ENCODE measurements at places on chromosomes 3 and 15. TPM values are rescaled to one million over a fixed set of nuclear protein-coding genes. Genes with fewer than 3 reads are reported as not detected.

- peak; percentile 88 for DNase-seq
Observed at GRCh38 chr15:82530606-82531379, 9.5 kb downstream of the RPS17 start.

GRCh38 chr3:46062679-46063078 is 35.4 kb upstream of the XCR1 start:
- DNase-seq = no peak

The CCDC9B gene
- 23.9 TPM for total RNA-seq

- no peak for DNase-seq
Observed at GRCh38 chr3:64244011-64244942, 19.0 kb upstream of the PRICKLE2 start.

DNA sequence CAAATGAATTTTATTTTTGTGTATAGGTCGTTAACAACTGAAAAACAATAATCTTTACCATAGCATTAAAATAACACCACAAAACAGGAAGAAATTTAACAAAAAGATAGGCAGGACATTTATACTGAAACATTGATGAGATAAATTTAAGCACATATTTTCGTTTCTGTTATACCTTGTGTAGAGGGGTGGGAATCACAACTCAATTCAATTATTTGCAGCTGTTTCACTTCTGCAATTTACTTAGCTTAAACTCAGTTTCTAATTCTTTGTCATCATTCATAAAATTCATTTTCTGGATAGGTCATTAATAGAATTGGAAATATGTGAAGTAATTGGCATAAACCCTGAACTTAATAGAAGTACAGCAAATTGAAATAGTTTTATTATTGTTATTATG is 42.3 kb downstream of the TP63 start:
- no peak for DNase-seq

DNA sequence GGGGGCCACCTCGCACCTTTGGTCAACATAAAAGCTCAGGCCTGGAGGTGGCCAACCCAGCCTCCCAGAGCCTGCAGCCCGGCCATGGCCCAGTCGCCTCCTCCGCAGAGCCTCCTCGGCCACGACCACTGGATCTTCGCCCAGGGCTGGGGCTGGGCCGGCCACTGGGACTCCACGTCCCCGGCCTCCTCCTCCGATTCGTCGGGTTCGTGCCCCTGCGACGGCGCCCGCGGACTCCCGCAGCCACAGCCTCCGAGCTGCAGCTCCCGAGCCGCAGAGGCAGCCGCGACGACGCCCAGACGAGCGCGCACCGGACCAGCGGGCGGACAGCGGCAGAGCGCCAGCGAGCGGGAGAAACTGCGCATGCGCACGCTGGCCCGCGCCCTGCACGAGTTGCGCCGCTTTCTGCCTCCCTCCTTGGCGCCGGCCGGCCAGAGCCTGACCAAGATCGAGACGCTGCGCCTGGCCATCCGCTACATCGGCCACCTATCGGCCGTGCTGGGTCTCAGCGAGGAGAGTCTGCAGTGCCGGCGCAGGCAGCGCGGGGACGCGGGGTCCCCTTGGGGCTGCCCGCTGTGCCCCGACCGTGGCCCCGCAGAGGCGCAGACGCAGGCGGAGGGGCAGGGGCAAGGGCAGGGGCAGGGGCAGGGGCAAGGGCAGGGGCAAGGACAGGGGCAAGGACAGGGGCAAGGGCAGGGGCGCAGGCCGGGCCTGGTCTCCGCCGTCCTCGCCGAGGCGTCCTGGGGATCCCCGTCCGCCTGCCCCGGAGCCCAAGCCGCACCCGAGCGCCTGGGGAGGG is at the start of gene MESP2:
Gene MESP2, plus strand, starts transcription at position 59 of the 799 bp plus-strand sequence. Its CDS starts 26 bp downstream, at position 85.
- peak; percentile 98 for DNase-seq

- DNase-seq = no peak
Observed at GRCh38 chr3:33729993-33730392, 11.9 kb upstream of the CLASP2 start.

DNA sequence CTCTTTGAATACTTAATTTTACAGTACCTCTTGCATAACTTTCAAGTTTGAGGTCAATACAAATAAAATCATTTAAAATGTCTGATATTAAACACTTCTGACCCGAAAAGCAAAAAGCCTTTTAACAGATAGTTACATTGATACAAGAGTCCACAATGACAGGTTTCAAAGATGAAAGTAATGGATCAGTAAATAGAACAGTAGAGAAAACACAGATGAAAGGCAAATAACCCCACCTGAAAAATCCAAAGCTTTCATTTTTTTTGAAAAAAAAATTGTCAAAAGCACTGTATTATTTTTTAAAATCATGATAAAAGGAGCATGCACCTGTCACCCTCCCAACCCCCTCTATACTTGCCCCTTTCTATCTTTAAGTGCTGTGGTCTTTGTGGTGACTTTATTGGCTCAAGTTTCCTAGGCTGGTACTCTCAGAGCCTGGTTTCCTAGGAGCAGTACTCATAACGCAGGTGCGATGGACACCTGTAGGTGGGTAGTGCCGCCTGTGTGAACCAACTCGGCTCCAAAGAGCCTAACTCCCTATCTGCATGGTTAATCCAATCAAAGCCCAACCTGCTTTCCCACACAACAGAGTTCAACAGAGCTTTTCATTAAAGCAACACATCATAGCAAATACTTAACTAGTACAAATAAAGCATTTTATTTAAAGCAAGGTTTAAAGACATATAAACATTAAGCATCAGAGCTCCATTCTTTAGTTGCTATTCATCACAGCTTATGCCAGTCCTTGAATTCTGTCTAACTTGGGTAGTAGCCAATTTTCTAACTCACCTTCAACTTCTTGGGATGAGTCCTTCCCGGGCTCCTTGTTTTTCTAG is 32.2 kb downstream of the LIPC start:
- DNase-seq = no peak

- no peak for DNase-seq
Observed at GRCh38 chr3:138717348-138717747, 108.8 kb downstream of the FAIM start.

DNA sequence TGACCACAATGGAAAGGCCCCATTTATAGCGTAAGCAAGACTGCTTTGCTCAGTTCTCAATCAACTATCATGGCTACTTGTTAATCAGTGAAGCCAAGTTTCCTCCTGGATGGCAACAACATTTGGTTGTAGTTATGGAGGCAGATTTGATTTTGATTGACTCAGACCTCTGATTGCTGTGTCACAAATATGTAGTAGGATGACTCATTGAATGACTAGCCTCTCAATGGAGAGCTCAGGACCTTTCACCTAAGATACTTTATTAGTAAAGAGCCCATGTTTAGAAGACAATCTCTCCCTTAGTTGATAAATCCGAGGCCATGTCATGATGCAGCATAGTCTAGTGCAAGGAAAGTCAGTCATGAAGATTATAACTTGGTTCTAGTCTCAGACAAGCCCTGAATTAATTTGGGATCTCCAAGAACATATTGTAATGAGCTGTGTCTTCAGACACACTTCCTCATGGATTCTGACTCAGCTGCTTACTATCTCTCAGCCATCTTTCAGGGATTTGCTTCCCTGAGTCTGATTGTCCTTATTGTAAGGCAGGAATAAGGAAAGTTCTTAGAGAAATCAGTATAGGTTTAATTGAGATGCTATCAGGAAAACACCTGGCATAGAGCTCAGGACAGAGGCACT is 397.4 kb upstream of the TMCO5A start:
- no peak for DNase-seq

DNA sequence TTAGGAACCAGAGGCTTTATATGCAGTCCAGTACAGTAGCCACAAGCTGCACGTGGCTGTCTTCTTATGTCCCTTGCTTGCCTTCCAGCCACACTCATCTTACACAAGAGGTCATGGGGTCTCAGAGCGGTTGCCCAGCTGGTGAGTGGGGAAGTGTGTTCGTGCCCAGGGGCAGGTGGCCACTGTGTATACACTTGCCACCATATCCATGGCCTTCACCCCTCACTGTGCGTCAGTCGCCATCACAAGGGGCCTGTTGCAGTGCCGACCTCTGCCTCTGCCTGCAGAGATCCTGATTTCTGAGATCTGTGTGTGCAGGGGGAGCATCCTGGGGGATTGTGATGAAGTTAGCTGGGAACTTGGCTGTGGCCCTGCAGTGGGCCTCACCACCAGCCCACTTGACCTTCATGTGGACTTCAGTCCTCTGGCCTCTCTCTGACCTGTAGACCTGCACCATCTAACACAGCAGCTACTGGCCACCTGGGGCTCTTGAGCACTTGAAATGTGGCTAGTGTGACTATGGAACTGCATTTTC is 43.1 kb upstream of the SACM1L start:
- no peak for DNase-seq

DNA sequence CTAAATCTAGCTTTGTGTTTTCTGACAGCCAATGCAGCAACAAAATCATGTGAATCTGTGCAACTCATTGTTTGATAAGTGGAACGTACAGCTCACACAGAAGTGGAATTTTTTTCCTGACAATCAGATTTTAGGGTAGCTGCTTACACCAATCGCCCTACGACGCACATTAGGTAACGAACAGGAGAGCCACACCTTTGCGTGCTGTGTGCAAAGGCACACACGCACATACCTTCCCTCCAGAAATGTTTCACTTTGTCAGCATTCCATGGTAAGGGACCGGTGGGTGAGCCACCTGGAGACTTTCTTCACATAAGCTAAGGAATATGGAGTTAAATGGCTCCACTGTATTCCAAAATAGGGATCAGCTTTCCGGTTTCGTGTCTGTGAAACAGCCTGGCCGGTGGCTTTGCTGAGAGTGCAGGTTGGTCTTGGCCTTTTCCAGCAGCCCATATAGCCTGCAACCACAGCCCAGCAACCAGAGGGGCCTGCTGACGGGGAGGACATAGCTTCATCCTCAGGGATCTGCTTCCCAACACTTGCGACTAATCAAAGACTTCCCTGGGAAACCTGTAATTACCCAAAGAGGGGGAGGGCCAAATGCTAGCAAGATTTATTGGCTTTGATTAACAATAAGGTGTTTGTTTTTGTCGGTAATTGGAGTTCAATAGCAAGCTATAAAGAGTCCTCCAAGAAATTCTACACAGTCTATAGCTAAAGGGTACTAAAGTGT is 145.3 kb downstream of the ADAMTS17 start:
- peak; percentile 48 for DNase-seq

GRCh38 chr15:79373728-79374127 is 58.4 kb upstream of the MINAR1 start:
- no peak for DNase-seq

DNA sequence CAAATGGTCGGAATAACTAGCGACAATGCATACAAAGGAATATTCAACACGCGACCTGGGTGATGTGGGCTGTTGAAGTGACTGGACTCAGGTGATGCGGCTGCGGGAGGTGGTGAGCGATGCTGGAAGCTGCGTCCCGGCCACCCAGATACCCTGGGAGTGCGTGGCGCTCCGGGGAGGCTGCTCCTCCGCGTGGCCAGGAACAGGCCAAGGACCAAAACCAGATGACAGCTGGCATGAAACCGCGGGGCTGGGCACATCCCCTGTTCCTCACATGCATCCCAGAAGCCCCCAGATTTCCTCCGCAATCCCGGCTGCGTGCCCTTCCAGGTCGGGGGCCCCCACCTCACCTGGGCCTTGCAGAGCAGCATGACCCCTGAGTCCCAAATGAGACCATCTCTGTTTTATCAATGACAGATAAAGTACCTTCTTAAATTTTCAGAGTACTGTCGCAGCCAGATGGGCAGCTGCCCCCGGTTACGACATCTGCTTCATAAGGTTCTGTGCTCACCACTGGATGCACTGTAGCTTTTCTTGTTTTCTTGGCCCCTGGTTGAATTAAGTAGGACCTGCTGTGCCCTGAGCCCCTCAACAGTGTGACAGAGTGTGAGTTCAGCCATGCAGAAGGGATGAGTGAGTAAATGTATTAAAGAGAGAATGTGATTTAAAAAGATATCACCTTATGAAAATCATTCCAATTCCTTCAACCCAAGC is 278.2 kb downstream of the GABRG3 start:
- DNase-seq = no peak

DNA sequence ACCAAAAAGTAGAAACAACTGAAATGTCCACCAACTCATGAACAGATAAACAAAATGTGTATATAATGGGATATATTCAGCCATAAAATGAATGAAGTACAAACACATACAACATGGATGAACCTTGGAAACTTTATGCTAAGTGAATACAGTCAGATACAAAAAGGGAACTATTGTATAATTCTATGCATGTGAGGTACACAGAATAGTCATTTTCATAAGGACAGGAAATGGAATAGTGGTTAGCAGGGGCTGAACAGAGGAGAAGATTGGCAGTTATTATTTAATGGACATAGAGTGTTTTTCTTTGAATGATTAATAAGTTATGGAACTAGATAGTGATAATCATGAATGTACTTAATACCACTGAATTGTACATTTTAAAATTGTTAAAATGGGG is 20.0 kb upstream of the TRANK1 start:
- DNase-seq = no peak

The JAGN1 gene
- 21.8 TPM for total RNA-seq

GRCh38 chr15:39025321-39025720 is 460.7 kb upstream of the RASGRP1 start:
- peak; percentile 73 for DNase-seq

- peak; percentile 17 for DNase-seq
Observed at GRCh38 chr3:184672335-184672734, 39.5 kb downstream of the MAGEF1 start.
